NCI-H1105 (cell line): ENCODE measurements at places on chromosomes 3 and 15.

- DNase-seq: no peak
These were observed 366.3 kb downstream of the MECOM start for GRCh38 chr3:169297214-169297613.

DNA sequence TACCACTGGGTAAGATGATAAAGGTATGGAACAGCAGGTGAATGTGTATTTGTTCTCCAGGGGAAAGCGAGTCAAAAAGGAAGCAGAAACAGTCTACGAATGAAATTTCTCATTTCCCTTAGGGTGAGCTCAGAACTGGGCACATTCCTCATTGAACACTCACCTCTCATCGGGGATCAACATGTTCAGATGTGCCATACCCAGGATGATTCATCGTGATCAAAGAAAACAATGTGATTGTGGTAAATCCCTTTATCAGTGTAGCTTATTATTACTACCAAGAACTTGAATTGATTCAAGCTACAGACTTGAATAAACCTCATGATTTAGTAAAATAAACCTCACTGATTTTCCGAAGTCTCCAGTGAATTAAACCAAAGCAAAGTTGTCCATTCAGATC lies 72.1 kb downstream of the GJD2 start:
- no peak for DNase-seq

- no peak for DNase-seq
These were observed 6.3 kb downstream of the UROC1 start for GRCh38 chr3:126511291-126511690.

DNA sequence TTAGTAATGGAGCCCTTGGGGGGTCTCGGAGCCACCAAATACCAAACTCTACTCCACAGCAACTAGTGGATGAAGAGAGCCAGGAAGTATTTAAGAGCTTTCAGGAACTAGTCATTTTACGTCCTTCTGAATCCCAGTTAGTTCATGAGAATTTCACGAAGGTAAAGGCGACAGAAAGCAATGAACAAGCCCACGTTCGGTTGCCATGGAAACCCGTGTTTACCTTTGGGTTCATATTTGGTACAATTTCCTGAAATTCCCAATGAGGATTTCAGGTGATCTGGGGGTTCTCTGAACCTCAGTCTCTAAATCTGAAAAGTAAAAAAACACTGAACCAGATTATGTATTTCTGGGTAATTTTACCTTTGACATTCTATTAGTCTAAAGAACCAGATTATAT lies 93.0 kb downstream of the BDH1 start:
- DNase-seq: no peak

GRCh38 chr3:190862209-190863118 lies at the start of gene GMNC:
GMNC (minus strand) TSS chr3:190862694; CDS start chr3:190862615, 79 bp downstream.
- no peak for DNase-seq
